ENCODE measurements at places on chromosomes 5 and 9.

DNA sequence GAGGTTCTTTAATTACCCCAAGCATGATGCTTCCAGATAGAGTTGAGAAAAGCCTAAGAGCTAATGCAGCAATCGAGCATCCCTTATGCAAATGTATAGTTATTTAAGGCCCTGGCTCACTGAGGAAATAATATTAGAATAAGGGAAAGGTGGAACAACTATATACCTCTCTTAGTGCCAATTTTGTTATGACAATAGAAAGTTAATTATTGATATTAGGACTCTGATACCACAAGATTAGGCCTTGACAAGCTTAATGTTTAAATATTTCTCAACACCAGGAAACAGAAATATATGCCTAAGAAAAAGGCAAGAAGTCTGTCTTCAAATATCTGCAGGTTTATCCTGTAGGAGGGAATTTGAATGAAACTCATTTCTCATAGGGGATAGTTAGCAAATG is 371.0 kb downstream of the PRELID2 start:
- DNase-seq, result no peak

- DNase-seq, result no peak
Measured at GRCh38 chr5:83374547-83374946, 97.0 kb upstream of the VCAN start.

GRCh38 chr5:170811719-170812118 is 28.2 kb downstream of the GABRP start:
- no peak for DNase-seq

GRCh38 chr9:82810915-82811314 is 252.0 kb downstream of the RASEF start:
- DNase-seq, result no peak

DNA sequence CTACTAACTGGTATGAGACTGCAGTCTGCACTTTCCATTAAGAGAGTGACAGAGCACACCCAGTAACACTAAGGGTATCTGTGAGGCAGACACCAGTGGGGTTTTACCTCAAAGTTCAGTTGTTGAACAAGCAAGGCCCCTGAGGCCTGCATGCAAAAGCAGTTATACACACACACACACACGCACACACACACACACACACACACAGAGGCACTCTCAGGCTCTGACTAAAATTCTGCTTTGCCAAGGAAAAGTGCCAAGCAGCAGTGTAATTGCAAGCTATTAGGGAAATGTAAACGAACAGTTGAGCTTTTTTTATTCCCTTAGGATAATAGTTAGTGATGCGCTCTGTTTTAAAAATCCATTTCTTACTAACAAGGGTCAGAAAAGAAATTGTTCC is 377.1 kb downstream of the SPOCK1 start:
- no peak for DNase-seq

DNA sequence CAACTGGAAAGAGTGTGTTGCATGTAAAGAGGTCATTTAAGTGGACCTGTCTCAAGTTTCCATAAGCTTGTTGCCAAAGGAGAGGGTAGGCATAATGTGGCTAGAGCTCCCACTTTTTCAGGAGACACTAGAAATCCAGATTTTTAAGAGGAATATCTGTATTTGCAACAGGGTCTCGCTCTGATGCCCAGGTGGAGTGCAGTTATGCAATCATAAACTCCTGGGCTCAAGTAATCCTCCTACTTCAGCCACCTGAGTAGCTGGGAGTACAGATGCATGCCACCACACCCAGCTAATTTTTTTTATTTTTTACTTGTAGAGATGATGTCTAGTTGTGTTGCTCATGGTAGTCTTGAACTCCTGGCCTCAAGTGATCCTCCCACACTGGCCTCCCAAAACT is 183.5 kb downstream of the NIPBL start:
- DNase-seq, result no peak

DNA sequence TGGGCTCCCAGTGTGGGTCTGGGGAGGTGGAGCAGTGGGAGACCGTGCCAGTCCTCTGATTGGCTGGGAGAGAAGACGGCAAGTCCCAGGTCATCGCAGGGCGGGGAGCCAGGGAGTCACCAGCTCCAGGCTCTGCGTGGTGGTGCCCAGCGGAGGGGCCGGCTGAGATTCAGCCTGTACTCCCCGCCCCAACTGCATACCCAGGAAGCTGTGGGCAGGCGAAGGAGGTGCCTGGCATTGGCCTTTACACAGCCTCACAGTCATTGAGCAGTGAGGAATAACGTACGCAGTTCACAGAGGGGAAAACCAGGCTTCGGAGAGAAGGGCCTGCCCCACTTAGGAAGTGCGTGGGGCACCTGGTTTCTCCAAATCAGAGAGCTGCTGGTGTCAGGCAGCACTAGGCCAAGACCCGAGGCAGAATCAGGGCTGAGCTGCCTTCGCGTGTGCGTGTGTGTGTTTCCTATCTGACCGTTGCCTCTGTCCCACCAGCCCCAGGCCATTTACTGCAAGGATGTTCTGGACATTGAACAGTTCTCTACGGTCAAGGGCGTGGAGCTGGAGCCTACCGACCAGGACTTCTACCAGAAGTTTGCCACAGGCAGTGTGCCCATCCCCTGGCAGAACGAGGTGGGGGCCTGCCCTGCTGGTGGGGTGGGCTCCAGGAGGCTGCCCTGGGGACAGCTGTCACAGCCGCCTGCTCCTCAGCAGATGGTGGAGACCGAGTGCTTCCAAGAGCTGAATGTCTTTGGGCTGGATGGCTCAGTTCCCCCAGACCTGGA is 6.2 kb upstream of the PRR7 start:
- DNase-seq, result peak; percentile 81

DNA sequence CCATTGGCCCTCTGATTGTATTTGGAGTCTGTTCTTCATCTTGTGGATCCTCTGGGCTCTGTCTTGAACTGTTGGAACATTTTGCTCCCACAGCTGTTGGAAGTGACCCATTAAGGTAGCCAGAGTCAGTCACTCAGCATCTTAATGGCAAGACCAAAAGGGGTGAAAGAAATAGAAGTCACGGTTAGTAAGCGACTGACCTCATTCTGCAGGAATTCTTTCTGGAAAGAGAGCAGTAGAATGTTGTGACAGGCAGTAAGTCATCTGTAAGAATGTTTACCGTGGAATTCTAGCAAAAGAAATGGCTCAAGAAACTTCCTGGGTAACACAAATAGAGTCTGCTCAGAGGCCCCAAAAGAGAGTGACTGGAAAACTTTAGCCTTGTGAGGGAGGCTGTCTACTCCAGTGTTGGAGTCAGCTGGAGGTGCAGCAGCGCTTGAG is 28.6 kb upstream of the TNC start:
- DNase-seq, result no peak

GRCh38 chr5:2298781-2299180 is 416.1 kb upstream of the IRX4 start:
- DNase-seq, result peak; percentile 19

GRCh38 chr9:131697097-131697496 is 42.8 kb downstream of the RAPGEF1 start:
- DNase-seq, result peak; percentile 86

GRCh38 chr9:107148216-107148615 is 134.9 kb upstream of the RAD23B start:
- DNase-seq, result no peak

GRCh38 chr9:71518045-71518827 is 250.1 kb downstream of the CEMIP2 start:
- DNase-seq, result no peak

- no peak for DNase-seq
Measured at GRCh38 chr9:37210737-37211523, 90.6 kb downstream of the ZCCHC7 start.

- peak; percentile 53 for DNase-seq
Measured at GRCh38 chr9:98108531-98109031, 10.4 kb downstream of the TRIM14 start.

DNA sequence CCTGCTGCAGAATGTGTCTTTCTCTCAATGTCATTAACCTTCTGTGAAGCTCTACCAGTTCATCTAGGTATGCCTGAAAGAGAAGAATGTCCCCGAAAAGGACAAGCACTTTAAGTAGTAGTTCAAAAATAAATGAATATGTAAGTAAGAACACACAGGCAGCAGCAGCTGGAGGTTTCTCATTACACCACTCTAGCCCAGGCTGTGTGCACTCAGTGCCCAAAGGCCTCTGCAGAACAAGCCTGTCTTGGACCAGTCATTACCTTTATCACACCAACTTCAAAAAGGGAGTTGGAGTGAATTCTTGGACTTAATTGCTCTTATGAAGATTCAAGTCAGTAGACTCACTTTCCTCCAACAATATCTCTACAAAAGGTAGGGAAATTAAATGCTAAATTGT is 268.8 kb downstream of the MLLT3 start:
- DNase-seq, result no peak
